ENCODE measurements at places on chromosomes 2 and 18. TPM values are rescaled to one million over a fixed set of nuclear protein-coding genes. Genes with fewer than 3 reads are reported as not detected.

- no peak for DNase-seq
Measured at GRCh38 chr2:86025229-86025820, 80.4 kb downstream of the POLR1A start.

DNA sequence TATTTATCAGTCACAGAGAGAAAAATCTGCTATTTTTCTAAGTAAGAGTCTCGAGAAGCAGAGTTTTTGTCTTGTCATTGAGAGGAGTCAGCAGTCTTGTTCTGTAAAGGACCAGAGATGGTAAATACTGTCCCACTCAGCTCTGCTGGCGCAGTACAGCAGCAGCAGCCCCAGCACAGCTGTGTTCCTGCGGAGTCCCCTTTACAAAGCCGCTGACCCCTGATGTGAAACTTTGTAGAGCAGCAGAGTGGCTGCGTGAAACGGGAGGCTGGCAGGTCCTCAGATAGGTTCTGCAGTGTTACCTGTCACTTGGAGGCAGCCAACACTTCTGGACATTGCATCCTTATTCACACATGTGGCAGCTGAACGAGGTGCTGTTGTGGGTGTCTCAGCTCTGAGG is 45.2 kb downstream of the TMEM185B start:
- DNase-seq = no peak

GRCh38 chr2:42510608-42511243 is 16.9 kb upstream of the KCNG3 start:
- DNase-seq = no peak

- DNase-seq = no peak
Measured at GRCh38 chr2:235516257-235516656, 22.4 kb downstream of the AGAP1 start.

DNA sequence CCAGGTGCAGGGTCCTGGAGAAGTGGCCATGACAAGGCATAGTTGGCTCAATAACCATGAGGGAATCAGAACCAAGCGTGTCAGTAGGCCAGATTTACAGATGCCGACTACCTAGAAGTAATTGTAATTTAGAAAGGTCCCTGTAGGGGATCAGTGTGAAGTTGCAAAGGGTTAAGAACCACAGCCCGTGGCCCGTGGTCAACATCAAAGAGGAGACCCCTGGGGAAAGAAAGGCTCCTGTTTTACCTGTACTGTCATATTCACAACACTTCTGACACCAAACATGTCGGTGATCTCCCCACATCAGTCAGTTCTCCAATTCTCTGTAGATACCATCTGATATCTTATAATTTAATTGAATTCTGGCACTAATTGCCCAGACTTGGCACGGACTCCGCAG is 31.0 kb downstream of the SP100 start:
- peak; percentile 35 for DNase-seq

The DYNAP gene
- total RNA-seq = not detected

DNA sequence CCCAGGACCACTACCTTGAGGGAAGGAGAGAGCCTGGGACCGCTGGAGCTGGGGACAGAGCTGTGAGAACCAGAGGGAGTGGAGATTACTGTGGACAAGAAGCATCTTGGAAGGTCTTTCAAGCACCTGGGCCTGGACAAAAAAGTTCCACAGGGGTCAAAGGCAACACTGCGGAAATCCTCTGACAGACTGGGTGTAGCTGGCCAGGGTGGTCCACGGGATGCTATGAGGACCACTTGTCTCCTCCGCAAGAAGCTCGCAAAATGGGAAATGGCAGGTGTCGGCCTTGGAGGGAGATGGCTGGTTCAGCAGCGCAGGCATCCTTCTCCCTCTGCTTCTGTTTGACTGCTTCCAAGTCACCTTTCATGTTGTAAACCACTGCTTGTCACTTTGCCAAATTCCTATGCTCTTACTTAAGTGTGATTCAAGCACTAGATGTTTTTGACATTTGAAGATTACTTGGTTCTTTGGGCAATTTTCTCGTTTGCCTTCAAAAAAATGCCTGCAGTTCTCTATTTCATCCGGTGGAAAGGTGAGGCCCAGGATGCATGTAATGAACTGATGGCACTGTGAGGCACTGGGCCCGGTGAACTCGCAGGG is 27.7 kb downstream of the KLHL29 start:
- no peak for DNase-seq

GRCh38 chr2:36420569-36421181 is 65.1 kb downstream of the CRIM1 start:
- no peak for DNase-seq

The ZNF385B gene
- total RNA-seq = not detected

GRCh38 chr2:61233581-61233980 is 71.6 kb downstream of the C2orf74 start:
- DNase-seq = peak; percentile 59

The ABCG8 gene
- total RNA-seq = not detected

- DNase-seq = no peak
Measured at GRCh38 chr18:5512176-5512575, 31.6 kb downstream of the EPB41L3 start.

The C2orf81 gene
- 2.8 TPM for total RNA-seq

DNA sequence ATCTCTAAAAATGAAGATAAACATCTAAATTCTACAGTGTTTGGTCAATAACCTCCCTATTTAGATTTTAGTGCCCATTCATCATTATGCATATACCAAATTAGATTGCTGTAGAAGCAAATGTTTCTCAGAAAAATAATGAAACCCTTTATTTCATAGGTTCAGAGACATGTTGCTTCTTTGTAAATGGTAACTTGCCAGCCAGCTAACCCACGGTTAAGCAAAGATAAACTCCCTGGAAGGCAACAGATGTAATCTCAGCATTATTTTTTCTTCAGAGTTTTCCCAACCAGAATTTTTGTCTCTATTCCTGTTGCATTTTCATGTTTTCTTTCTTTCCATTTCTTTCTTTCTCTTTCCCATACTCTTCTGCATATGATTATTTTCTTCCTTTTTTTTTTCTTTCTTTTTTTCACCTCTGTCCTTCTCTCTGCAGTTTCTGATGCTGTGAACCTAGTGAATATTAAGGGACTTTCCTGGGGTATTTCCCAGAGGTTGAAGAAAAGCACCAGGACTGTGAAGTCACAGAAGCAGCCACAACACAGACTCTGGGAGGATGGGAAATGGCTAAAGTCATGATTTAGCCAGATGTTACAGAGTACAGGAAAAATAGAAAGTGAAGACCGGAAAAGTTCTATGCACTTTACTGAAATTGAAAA is 50.0 kb upstream of the DSG1 start:
- DNase-seq = no peak

DNA sequence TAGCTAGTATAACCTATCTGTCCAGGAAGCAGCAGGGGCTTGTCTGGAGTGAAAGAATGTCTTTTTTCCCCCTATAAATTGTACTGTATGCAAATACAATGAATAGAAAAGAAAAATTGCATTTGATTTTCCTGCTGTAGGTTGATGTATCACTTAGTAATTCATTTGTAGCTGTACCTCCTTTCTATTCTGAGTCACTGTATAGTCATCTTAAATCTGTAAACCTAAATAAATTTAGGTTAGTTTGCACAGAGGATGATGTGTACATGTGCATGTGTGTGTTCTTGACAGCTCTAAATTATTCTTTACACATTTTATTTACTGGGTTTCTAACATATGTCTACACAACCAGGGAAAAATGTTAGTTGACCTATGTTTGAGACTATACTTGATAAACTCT is 478.7 kb upstream of the CNTNAP5 start:
- DNase-seq = no peak

- no peak for DNase-seq
Measured at GRCh38 chr2:119301413-119301812, 65.2 kb downstream of the C2orf76 start.

DNA sequence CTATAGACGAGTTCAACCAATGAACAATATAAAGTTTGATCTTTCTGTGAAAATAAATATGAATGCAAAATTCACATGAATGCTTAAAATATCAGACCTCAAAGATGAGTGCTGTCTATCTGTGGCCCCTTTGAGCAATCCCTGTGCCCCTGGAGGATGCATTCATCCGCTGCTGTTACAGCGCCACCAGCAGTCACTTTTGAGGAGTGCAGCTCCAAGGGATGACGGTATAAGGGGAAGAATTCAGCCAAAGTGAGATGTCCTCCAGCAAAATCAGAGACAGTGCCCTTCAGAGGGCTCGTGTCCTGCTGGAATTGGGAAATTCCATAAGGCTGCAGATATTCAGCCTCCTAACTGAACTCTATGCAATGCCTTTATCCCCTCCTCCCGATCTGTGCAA is 12.0 kb upstream of the CHRNA1 start:
- peak; percentile 37 for DNase-seq

The TFPI gene
- total RNA-seq = not detected

- no peak for DNase-seq
Measured at GRCh38 chr2:95208106-95208505, 785 bp downstream of the ZNF892 start.

The BCL2 gene
- 66.9 TPM for total RNA-seq

The MAL gene
- total RNA-seq = 63.5 TPM

All from activated CD4-positive, alpha-beta memory T cell treated with anti-CD3 and anti-CD28 coated beads for 36 hours (primary cell).